ENCODE measurements at places on chromosomes 5 and 9.

GRCh38 chr9:120514405-120514804, 65.6 kb downstream of the CDK5RAP2 start:
- H3K27me3 ChIP-seq, result no peaks in the 10 kb centered on the region
- H3K4me1 ChIP-seq, result no peaks in the 10 kb centered on the region
- DNase-seq, result no peak
- peaks cover 35% of the 10 kb centered on the region for H3K36me3 ChIP-seq

DNA sequence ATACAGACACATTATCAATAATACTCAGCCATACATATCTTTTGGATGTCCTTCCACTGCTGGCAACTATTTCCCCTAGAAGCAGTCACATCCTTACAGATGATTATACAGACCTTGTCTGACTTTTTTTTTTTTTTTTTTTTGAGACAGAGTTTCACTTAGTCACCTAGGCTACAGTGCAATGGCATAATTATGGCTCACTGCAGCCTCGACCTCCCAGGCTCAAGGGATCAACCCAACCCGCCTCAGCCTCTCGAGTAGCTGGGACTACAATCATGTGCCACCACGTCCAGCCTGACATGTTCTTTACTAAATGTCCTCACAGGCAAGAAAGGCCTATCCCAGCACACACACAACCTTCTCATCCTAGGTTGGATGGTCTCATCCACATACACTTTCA, 24.0 kb downstream of the NR6A1 start:
- no peak overlapping the region for H3K4me3 ChIP-seq
- no peaks in the 10 kb centered on the region for H3K27me3 ChIP-seq
- no peaks in the 10 kb centered on the region for H3K36me3 ChIP-seq

DNA sequence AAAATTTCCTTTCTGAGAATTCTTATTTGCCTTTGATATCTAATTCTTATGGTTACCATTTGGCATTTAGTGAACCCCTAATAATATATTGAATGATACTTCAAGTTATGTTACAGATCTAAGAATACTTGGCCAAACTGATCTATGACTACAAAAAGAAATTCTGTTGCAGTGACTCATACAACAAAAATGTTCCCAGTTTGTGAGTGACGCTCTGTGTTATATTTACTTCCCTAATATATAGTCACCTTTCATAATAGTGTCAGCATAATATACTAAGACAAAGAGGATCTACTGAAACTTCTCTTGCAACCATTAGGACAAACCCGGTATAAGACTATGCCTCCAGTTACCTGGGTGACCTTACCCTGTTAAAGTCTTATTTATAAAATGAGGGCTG, 216.9 kb upstream of the TLX3 start:
- peaks cover 3% of the 10 kb centered on the region for H3K4me1 ChIP-seq
- peaks cover 5% of the 10 kb centered on the region for H3K36me3 ChIP-seq
- H3K27me3 ChIP-seq, result no peaks in the 10 kb centered on the region
- no peak overlapping the region for H3K4me3 ChIP-seq

DNA sequence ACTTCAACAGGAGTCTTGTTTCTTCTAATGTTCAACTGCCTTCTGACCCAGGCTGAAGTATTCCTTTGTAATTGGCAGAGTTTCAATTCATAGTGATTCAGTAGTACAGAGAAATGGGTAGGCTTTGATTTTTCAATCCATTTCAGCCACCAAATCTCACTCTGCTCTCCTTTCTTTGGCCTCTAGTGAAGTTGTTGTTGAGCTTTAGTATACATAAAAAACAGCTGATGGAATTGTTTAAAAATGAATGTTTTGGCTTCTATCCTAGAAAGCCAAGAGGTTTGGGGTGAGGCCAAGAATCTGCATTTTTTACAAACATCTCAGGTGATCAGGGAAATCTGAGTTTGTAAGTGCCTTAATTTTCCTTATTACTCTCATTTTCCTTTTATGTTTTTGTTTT, 182.9 kb upstream of the MAP1B start:
- H3K36me3 ChIP-seq, result no peaks in the 10 kb centered on the region
- H3K27me3 ChIP-seq, result peaks cover 2% of the 10 kb centered on the region
- H3K4me1 ChIP-seq, result peaks cover 22% of the 10 kb centered on the region
- no peak overlapping the region for H3K27ac ChIP-seq
- DNase-seq, result no peak

- peaks cover 21% of the 10 kb centered on the region for H3K36me3 ChIP-seq
- DNase-seq, result no peak
- no peak overlapping the region for H3K4me3 ChIP-seq
These were observed 3.8 kb upstream of the NDST1 start for GRCh38 chr5:150503977-150504620.

GRCh38 chr5:139998837-139999236, 44.3 kb downstream of the NRG2 start:
- H3K4me3 ChIP-seq, result no peak overlapping the region
- H3K27me3 ChIP-seq, result peaks cover 5% of the 10 kb centered on the region
- no peaks in the 10 kb centered on the region for H3K4me1 ChIP-seq
- H3K27ac ChIP-seq, result no peak overlapping the region

GRCh38 chr5:158761161-158761560, 338.6 kb downstream of the EBF1 start:
- no peaks in the 10 kb centered on the region for H3K36me3 ChIP-seq
- H3K4me3 ChIP-seq, result no peak overlapping the region
- no peaks in the 10 kb centered on the region for H3K27me3 ChIP-seq
- no peak for DNase-seq
- no peaks in the 10 kb centered on the region for H3K4me1 ChIP-seq
- H3K27ac ChIP-seq, result no peak overlapping the region

DNA sequence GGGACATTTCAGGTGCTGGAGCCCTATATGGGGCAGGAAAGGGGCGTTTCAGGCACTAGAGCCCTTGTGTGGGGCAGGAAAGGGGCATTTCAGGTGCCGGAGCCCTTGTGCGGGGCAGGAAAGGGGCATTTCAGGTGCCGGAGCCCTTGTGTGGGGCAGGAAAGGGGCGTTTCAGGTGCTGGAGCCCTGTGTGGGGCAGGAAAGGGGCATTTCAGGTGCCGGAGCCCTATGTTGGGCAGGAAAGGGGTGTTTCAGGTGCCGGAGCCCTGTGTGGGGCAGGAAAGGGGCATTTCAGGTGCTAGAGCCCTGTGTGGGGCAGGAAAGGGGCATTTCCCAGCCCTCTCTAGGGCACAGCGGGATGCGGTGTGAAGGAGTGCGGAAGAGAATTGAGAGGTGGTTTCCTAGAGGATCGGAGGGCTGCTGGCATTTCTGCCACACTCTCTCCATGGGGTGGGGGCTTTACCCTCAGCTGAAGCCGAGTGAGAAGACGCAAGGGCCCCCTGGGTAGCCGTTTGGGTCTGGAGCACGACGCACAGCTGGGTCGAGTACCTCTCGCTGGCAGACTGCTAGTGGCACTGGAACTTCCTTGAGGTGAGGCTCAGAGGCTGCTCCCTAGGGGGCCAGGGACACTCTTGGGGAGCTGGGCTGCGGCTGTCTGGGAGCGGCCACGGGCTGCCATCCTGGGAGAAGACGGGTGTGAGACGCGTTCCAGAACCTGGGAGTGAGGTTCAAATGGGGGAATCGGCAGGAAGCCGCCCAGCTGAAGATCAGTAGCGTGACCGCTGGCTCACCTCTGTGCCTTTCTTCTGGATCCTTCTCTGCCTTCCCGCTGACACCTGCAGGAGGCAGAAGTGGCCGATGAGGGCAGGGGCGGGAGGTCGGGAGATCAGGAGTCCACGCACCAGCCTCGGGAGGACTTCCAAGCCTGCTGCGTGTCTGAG, 122.6 kb upstream of the IRX4 start:
- DNase-seq, result no peak
- H3K4me3 ChIP-seq, result no peak overlapping the region
- H3K4me1 ChIP-seq, result peaks cover 4% of the 10 kb centered on the region

GRCh38 chr9:82726424-82727276, 336.3 kb downstream of the RASEF start:
- no peak for DNase-seq
- no peak overlapping the region for H3K27ac ChIP-seq
- peaks cover 10% of the 10 kb centered on the region for H3K4me1 ChIP-seq
- H3K27me3 ChIP-seq, result no peaks in the 10 kb centered on the region
- H3K4me3 ChIP-seq, result no peak overlapping the region

DNA sequence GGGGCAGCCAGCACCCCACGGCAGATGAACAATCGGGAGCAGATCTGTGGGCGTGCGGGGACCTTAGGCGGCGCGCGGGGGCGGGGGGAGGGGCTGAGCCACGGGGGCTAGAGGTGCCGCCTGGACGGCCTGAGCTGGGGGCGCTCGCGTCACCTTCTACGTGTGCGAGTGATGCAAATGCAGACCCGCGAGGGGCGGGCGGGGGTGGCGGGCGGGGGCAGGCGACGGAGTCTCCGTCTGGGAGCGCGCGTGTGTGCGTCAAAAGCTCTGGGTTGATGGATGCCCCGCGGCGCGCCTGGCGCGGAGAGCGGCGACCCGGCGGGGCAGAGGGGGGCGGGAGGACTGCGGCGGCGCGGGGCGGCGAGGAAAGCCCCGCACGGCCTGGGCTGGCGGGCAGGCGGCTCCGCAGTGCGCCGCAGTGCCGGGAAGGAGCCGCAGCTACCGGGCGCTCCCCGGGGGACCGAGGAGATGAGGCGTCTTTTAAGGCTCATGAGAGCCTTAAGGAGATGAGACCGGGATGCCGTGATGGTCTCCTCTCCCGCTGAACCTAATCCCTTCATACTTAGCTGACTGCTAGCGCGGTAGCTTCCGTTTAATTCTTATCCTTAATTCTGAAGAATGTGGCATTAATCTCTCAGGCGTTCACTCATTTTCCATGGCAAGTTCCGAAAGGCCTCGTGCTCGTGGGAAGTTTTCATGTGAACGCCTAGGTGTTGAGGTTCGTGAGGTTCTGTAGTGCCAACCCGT, 1.5 kb downstream of the SV2C start:
- no peak for DNase-seq
- H3K4me3 ChIP-seq, result peak overlapping the region; percentile 87
- peaks cover 14% of the 10 kb centered on the region for H3K4me1 ChIP-seq
- H3K27me3 ChIP-seq, result peaks cover 14% of the 10 kb centered on the region
- no peaks in the 10 kb centered on the region for H3K36me3 ChIP-seq
- H3K27ac ChIP-seq, result no peak overlapping the region

GRCh38 chr9:38066914-38067858, 1.8 kb downstream of the SHB start:
- peaks cover 11% of the 10 kb centered on the region for H3K27me3 ChIP-seq
- peak overlapping the region; percentile 30 for H3K27ac ChIP-seq
- H3K4me3 ChIP-seq, result peak overlapping the region; percentile 92
- peak; percentile 53 for DNase-seq
- H3K36me3 ChIP-seq, result no peaks in the 10 kb centered on the region
